Stimulated activated CD4-positive, alpha-beta T cell treated with anti-CD3 and anti-CD28 coated beads, Interleukin-12 subunit alpha, Interleukin-12 subunit beta, amount 100 ng/mL, for 48 hours (primary cell): ENCODE measurements at places on chromosomes 7 and 10.

- no peak for DNase-seq
These were observed 50.8 kb downstream of the GCC1 start for GRCh38 chr7:127534636-127535035.

DNA sequence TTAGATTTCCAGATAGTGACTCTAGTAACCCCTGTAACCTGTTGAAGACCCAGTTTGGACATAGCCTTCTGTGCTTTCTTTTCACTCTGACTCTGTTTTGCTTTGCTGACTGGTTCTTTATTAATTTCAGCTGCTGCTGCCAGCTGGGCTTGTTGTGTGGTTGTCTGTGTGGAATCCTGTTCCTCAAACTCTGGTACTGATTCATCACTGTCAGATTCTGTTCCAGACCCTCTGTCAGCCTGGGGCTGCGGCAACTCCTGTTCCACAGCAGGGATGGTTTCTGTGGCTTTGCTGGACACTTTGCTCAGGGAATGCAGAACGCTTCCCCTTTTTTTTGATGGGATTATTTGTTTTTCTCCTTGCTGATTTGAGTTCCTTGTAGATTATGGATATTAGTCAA, 104.9 kb downstream of the SEC23IP start:
- DNase-seq, result no peak

DNA sequence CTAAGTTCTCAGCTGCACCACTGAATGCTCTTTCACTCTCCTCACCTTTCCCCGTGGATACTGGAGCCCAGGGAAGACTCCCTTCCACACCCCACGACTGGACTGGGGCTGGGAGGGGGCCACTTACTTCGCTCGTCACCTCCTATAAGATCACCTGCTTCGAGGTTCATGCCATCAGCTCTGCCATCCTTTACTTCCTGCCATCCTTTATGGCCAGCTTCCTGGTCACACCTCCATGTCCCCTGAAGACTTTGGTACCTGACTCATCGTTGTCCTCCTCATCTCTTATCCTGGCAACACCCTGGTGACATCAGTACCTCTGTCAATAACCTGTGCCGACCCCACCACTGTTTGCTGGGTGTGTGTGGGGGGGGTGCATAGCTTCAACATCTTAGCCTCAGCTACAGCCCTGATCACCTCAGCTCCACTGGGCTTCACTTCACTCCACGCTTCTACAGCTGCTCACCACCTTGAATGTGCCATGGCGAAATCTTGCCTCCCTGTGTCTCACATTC, 8.7 kb upstream of the VDAC2 start:
- no peak for DNase-seq

DNA sequence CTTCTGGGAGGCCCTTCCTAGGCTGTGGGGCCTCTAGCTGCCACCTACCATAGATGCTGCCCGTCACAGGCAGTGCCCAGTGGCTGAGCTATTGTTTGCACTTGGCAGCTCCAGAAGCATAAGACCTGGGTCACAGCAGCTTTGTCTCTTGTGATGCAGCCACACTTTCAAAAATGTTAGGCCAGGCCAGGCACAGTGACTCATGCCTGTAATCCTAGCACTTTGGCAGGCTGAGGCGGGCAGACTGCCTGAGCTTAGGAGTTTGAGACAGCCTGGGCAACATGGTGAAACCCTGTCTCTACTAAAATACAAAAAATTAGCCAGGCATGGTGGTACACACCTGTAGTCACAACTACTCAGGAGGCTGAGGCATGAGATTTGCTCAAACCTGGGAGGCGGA, 9.5 kb upstream of the KAZALD1 start:
- no peak for DNase-seq

GRCh38 chr7:141866974-141867373, 25.7 kb upstream of the PRSS37 start:
- no peak for DNase-seq

- DNase-seq, result no peak
These were observed 117.9 kb downstream of the SLIT1 start for GRCh38 chr10:97067716-97068391.

GRCh38 chr10:35928748-35929147, 286.7 kb upstream of the FZD8 start:
- no peak for DNase-seq

- DNase-seq, result no peak
These were observed 145.0 kb downstream of the PARD3 start for GRCh38 chr10:34670081-34670480.

DNA sequence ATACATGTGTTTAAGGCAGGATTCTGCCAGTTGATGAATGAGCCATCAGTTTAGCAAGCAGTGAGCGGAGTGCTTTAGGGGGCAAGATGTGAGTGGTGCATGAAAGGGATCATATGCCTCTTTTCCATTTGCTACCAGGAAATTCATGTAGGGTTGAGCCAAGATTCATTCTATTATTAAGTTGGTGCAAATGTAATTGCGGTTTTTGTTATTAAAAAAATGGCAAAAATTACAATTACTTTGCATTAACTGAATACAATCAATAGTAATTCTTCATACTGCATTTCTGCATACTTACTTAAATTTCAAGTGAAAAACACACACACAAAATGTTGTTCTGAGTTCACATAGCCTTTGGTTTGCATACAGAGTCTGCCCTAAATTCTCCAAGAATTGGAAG, 30.1 kb upstream of the NAMPT start:
- no peak for DNase-seq

GRCh38 chr10:108465871-108466641, 1301.5 kb upstream of the SORCS1 start:
- no peak for DNase-seq

DNA sequence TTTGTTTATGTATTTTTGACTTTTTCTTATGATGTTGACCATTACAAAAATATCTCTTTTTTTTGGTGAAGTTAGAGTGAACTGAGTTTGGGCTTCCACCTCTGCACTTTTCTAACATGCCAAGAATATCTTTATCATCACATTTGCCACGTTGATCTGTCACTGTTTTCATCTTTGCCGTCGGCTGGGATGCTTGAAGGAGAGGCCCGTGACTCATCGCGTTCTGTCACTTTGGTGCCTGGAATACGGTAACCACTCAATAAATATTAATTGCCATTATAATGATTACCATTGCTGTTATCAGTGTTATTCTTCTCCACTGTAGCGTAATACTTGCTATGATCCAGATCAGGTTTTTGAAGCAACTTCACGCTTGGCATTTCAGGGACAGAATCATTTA, 350.8 kb upstream of the PFKP start:
- no peak for DNase-seq
